ENCODE measurements at places on chromosomes 11 and 22.
A peak's percentile ranks its signal among the peaks of the same experiment; 100 is the strongest.

GRCh38 chr22:30649430-30650007 lies 13.9 kb downstream of the SLC35E4 start:
- no peak for DNase-seq

DNA sequence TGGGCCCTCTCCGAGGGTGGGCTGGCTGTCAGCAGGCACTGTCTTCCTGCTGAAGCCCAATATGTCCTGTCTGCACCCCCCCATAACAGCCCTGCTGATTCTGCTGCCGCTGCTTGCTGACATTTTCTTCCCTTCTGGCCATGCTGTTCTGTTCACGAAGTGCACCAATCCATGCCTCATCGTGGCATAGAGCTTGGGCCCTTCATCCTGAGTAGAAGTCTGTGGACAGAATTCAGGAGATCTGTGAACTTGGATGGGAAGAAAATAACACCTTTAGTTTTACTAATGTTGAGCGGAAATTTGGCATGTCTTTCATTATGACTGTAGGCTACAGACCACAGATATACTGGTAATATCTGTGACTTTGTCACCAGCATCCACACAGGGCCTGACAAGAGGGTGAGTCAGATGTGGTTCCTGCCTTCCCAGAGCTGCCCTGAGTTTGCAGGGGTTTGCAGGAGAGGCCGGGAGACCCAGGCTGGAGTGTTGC lies 14.1 kb upstream of the KIAA0930 start:
- no peak for DNase-seq

- DNase-seq = no peak
These were observed 2.0 kb upstream of the ESRRA start for GRCh38 chr11:64303109-64304031.

GRCh38 chr11:100824041-100824809 lies 137.1 kb downstream of the ARHGAP42 start:
- no peak for DNase-seq

GRCh38 chr11:37353192-37353591 lies 755.2 kb upstream of the RAG2 start:
- DNase-seq = peak; percentile 11

Data from muscle of leg (tissue), 16 donors.